ENCODE measurements at places on chromosomes 7 and 10. TPM values are rescaled to one million over a fixed set of nuclear protein-coding genes. Genes with fewer than 3 reads are reported as not detected.

The RBP3 gene
- total RNA-seq = not detected

The MINPP1 gene
- total RNA-seq = 20.9 TPM

The CD36 gene
- 58.9 TPM for total RNA-seq

The ZCWPW1 gene
- total RNA-seq = 3.8 TPM

The TMEM178B gene
- total RNA-seq = 1.4 TPM

The EN2 gene
- not detected for total RNA-seq

The C10orf53 gene
- not detected for total RNA-seq

The AKR1E2 gene
- total RNA-seq = 16.8 TPM

The NOBOX gene
- not detected for total RNA-seq

The WNT8B gene
- total RNA-seq = not detected

GRCh38 chr7:75624134-75624832 is 114.5 kb downstream of the HIP1 start:
- H3K4me1 ChIP-seq = no peaks in the 10 kb centered on the region
- no peaks in the 10 kb centered on the region for H3K36me3 ChIP-seq
- H3K27ac ChIP-seq = peak overlapping the region; percentile 38
- no peaks in the 10 kb centered on the region for H3K27me3 ChIP-seq

GRCh38 chr7:132368246-132368900 is 207.9 kb downstream of the PLXNA4 start:
- H3K4me1 ChIP-seq = no peaks in the 10 kb centered on the region
- H3K4me3 ChIP-seq = no peak overlapping the region
- no peak for DNase-seq
- H3K36me3 ChIP-seq = no peaks in the 10 kb centered on the region
- H3K27me3 ChIP-seq = no peaks in the 10 kb centered on the region

- no peak for DNase-seq
- no peak overlapping the region for H3K4me3 ChIP-seq
- peaks cover 3% of the 10 kb centered on the region for H3K27me3 ChIP-seq
- no peak overlapping the region for H3K27ac ChIP-seq
- no peaks in the 10 kb centered on the region for H3K36me3 ChIP-seq
Observed at GRCh38 chr10:15485684-15486316, 114.7 kb upstream of the FAM171A1 start.

GRCh38 chr7:28547115-28547514 is 134.8 kb downstream of the CREB5 start:
- no peak overlapping the region for H3K27ac ChIP-seq
- H3K27me3 ChIP-seq = no peaks in the 10 kb centered on the region
- no peak for DNase-seq

DNA sequence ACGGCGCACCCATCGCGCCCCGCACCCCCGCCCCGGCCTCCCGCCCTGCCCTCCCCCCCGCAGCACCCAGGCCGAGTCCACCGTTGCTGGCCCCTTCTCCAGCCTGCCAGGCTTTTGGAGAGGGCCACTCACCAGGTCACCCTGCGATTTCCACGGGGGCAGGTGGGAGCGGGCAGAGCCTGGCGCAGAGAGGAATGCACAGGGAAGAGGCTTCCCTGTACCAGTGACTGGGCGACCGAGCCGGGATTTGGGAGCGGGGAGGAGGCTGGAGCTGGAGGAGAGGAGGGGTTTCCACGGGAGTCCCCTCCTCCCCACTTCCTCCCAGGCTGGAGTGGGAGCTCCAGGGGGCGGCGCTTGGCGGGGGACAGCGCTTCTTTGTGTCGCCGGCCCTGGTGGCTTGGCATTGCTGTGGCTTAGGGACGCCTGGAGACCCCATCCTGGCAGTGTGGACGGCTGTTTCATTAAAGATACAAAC is 19.3 kb downstream of the TCAF1 start:
- peak overlapping the region; percentile 84 for H3K27ac ChIP-seq
- H3K4me3 ChIP-seq = peak overlapping the region; percentile 71
- H3K27me3 ChIP-seq = no peaks in the 10 kb centered on the region

GRCh38 chr7:91311839-91312238 is 47.6 kb downstream of the FZD1 start:
- DNase-seq = no peak
- H3K36me3 ChIP-seq = no peaks in the 10 kb centered on the region
- no peaks in the 10 kb centered on the region for H3K27me3 ChIP-seq
- H3K4me3 ChIP-seq = no peak overlapping the region

GRCh38 chr10:102119417-102120141 is 589 bp downstream of the LDB1 start:
- peak overlapping the region; percentile 88 for H3K4me3 ChIP-seq
- H3K27me3 ChIP-seq = no peaks in the 10 kb centered on the region
- no peaks in the 10 kb centered on the region for H3K36me3 ChIP-seq
- peaks cover 61% of the 10 kb centered on the region for H3K4me1 ChIP-seq
- peak; percentile 93 for DNase-seq

DNA sequence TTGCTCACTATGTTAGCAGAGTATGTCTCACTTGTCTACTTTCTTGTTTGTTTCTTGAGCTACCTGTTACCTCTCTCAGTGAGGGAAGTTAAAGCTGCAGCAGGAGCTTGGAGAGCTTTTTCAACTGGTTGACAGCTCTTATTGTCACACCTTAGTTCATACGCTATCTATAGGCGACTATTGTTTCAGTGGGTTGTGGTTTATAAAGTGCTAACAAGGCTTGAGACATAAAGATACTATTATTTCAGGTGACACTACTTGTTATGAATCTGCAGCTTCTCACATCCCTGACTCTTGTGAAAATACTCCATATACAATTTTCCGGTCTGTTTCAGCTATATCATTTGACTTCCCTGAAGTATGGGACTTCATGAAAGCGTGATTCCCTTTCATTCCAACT is 167.4 kb downstream of the CSTF2T start:
- H3K27ac ChIP-seq = no peak overlapping the region
- no peaks in the 10 kb centered on the region for H3K36me3 ChIP-seq
- H3K4me3 ChIP-seq = no peak overlapping the region
- no peaks in the 10 kb centered on the region for H3K27me3 ChIP-seq
- DNase-seq = no peak
- peaks cover 10% of the 10 kb centered on the region for H3K4me1 ChIP-seq

DNA sequence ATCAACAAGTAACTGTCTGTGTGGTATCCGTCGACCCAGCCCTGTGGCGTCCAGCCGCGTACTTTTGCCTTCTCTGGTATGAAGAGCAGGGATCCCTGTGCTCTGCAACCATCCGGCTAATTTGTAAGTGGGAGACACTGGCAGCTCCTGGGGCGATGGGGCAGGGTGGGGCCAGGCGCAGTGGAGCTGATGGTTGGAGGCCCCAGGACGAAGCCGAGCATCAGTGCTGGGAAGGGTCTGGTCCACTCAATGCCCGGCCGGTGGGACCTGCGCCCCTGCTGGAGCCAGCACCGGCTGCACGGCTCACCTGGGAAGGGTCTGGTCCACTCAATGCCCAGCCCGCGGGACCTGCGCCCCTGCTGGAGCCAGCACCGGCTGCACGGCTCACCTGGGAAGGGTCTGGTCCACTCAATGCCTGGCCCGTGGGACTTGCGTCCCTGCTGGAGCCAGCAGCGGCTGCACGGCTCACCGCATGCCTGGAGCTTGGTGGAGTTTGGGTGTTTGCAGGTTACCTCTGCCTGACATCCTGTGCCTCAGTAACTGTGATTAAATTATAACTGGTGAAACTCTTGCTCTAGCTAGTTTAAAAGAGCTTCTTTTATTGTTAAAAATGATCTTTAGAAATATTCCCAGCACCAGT is 96.1 kb downstream of the NKX6-2 start:
- no peaks in the 10 kb centered on the region for H3K27me3 ChIP-seq
- H3K27ac ChIP-seq = no peak overlapping the region
- H3K4me1 ChIP-seq = peaks cover 4% of the 10 kb centered on the region
- DNase-seq = peak; percentile 53
- H3K36me3 ChIP-seq = peaks cover 18% of the 10 kb centered on the region

- no peak for DNase-seq
- no peaks in the 10 kb centered on the region for H3K27me3 ChIP-seq
- H3K4me1 ChIP-seq = no peaks in the 10 kb centered on the region
- H3K4me3 ChIP-seq = no peak overlapping the region
- no peak overlapping the region for H3K27ac ChIP-seq
Observed at GRCh38 chr7:29957521-29958310, 31.9 kb downstream of the SCRN1 start.

DNA sequence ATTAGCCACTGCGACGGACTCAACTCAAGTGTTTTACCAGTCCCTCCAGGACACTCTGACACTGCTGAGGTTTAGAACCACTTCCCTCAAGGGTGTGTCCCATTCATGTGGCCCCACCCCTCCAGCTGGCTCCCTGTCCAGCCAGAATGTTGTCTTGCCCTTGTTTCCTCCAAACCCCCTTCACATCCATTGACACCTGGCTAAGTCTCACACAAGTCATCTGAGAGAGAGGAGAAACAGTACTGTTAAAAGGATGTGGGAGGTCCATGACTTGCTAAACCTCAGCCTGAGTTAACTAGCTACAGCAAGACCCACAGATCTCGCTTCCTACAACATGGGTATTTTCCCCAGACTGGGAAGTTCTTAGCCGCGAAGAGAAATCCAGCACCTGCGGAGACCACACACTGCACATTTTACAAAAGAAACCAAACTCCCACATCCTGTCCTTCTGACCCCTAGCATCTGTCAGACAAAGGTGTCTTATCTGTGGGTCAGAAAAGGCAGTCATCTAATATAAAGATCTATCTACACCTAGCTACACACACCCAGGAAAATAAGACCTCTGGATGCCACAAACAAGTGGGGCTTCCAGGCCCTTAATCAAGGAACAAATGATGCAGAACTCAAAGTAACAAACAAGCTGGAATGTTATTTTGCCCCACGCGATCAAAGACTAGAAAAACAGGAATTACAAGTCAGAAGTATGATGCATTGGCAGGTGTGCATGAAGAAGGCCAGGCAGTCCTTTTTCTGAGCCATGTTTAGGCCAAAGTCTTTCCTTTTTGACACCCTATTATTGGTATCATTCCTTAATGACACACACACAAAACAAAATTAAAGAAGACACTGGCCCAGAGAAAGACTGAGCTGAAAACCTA is 13.9 kb downstream of the OSBPL3 start:
- no peaks in the 10 kb centered on the region for H3K36me3 ChIP-seq
- H3K4me3 ChIP-seq = no peak overlapping the region
- H3K4me1 ChIP-seq = no peaks in the 10 kb centered on the region
- H3K27ac ChIP-seq = no peak overlapping the region

GRCh38 chr10:17024461-17024860 is 105.2 kb downstream of the CUBN start:
- no peak overlapping the region for H3K4me3 ChIP-seq
- H3K4me1 ChIP-seq = no peaks in the 10 kb centered on the region
- peak overlapping the region; percentile 62 for H3K27ac ChIP-seq
- H3K27me3 ChIP-seq = no peaks in the 10 kb centered on the region
- no peak for DNase-seq

- H3K4me1 ChIP-seq = no peaks in the 10 kb centered on the region
- no peak overlapping the region for H3K27ac ChIP-seq
- no peak overlapping the region for H3K4me3 ChIP-seq
- H3K36me3 ChIP-seq = no peaks in the 10 kb centered on the region
- no peak for DNase-seq
Observed at GRCh38 chr7:7922684-7923385, 45.8 kb upstream of the GLCCI1 start.

DNA sequence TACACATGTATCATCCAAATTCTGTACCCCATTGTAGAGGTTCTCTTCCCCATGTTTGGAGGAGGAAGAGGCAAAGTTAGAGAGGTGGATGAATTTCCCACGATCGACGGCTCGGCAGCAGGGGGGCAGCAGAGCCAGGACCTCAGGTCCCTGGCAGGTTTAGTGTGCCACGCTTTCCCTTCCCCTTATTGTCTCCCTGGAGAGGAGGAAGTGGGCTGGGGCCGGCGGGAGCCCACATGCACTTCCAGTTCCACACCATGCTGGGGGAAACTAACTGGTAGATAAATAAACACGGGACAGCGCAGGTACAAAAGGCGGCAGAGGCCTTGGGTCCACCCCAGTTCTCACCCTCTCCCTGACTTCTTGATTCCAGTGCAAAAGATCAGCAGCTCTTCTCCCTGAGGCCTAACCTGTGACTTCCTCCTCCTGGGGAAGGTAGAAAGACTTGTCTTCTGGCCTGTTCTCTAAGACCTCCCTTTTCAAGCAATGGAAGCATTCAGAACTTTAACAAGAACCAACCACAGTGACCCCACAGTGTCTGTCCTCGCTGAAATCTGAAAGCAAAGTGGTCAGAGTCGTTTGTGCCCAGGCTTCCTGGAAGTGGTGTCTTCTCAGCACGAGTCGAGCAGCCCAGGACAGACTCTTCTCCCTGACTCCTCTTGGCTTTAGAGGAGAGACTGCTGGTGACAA is 30.5 kb upstream of the SRGN start:
- H3K27ac ChIP-seq = peak overlapping the region; percentile 60
- H3K4me3 ChIP-seq = no peak overlapping the region
- no peaks in the 10 kb centered on the region for H3K27me3 ChIP-seq
- no peak for DNase-seq
- H3K36me3 ChIP-seq = no peaks in the 10 kb centered on the region

DNA sequence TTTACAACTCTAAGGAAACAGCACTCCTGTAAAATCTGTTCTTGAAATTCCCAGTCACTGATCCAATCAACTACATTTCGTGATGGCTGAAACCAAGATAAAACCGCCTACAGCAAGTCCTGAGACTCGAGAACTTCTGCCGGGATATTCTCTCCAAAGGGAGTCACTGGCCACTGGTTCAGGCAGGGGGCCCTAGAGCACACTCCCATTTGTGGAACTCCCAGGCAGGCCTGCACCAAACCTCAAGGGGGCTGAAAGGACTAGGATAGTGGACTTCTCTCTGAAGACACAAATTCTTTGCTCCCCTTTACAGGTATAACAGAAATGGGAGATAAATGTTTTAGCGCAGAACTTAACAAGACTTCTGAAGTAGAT is 16.3 kb downstream of the CYTH3 start:
- DNase-seq = no peak
- no peaks in the 10 kb centered on the region for H3K36me3 ChIP-seq
- peak overlapping the region; percentile 11 for H3K27ac ChIP-seq

DNA sequence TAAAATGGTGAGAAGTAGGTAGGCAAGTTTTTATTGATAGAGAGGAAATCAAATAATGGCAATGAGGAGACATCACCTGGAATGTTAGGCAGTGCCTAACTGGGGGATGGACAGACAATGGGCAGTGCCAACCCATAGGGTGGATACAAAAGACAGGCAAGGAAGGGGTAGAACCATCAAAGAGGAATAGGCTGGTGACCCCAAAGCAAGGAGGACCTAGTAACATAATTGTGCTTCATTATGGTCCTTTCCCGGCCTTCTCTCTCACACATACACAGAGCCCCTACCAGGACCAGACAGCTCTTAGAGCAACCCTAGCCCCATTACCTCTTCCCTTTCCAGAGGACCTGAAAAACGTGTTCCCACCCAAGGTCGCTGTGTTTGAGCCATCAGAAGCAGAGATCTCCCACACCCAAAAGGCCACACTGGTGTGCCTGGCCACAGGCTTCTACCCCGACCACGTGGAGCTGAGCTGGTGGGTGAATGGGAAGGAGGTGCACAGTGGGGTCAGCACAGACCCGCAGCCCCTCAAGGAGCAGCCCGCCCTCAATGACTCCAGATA is 30.0 kb downstream of the PRSS2 start:
- peaks cover 37% of the 10 kb centered on the region for H3K27me3 ChIP-seq
- DNase-seq = no peak
- H3K27ac ChIP-seq = no peak overlapping the region
- peaks cover 17% of the 10 kb centered on the region for H3K4me1 ChIP-seq
- no peak overlapping the region for H3K4me3 ChIP-seq

DNA sequence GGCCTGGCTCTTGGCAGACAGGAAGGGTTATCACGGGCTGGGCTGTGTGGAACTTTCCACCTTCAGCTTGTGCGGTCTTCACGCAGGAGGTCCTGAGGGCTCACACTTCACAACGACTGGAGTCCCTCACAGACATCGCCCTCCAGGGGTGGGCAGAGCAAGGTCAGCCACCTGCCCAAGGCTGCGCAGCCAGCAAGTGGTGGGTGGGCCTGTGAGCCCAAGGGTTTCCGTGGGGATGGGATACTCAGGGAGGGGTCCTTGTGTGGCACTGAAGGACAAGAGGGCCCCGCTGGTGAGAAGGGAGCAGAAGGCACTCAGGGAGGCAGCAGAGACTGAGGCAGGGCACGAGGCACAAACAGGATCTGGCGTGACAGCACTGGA is 22.0 kb downstream of the PDIA4 start:
- H3K4me1 ChIP-seq = no peaks in the 10 kb centered on the region
- H3K4me3 ChIP-seq = no peak overlapping the region
- no peak overlapping the region for H3K27ac ChIP-seq

All from sigmoid colon (tissue), 7 donors.